Glomerular endothelial cell (primary cell): ENCODE measurements at places on chromosomes 16 and 17.

- DNase-seq, result no peak
These were observed 34.0 kb downstream of the TIMM22 start for GRCh38 chr17:1030684-1031532.

DNA sequence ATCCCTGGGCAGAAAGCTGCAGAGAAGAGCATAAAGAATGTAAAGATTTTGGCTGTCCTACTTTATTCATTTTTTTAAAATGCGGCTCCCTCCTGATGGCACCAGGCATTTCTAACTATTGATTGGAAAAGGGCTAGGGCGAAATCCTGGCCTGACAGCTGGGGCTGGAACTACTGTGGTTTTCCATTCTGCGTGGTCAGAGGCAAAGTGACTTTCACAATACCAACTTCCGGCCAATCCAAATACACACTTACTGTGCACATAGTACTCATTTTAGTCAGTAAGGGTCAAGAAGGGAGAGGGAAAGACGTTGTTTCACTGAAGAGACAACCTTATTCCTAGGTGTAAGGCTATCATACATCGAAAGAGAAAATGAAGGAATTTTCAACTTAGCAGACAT, 113.8 kb upstream of the PMFBP1 start:
- DNase-seq, result no peak

- no peak for DNase-seq
These were observed 474.8 kb downstream of the KCNJ2 start for GRCh38 chr17:70644096-70644495.

GRCh38 chr16:68131813-68132706, 46.9 kb downstream of the NFATC3 start:
- no peak for DNase-seq
